GM04504 (cell line): ENCODE measurements at places on chromosomes 6 and 20.

DNA sequence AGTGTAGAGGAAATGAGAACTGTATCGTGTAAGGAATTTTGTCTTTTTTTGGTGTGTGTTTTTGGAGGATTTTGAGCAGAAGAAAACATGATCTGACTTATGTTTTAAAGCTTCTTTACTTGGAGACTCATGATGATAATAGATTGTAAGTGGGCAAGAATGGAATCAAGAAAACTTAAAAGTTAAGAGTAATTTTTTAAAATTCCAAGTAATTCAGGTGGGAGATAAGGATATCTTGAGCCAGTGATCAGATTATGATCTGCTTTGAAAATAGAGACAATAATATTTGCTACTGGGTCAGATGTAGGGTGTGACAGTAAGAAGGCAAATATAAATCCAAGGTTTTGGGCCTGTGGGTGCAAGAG, 734 bp downstream of the ZSCAN26 start:
- no peak for DNase-seq

GRCh38 chr20:17320456-17320855, 93.6 kb downstream of the PCSK2 start:
- DNase-seq = no peak

- DNase-seq = peak; percentile 5
Observed at GRCh38 chr6:143005816-143006215, 54.9 kb upstream of the AIG1 start.

GRCh38 chr20:1468117-1468624, 1.5 kb upstream of the NSFL1C start:
- no peak for DNase-seq

- DNase-seq = peak; percentile 56
Observed at GRCh38 chr6:56899311-56899710, 55.6 kb upstream of the BEND6 start.

GRCh38 chr6:29995340-29995777, 53.0 kb downstream of the HLA-A start:
- no peak for DNase-seq

DNA sequence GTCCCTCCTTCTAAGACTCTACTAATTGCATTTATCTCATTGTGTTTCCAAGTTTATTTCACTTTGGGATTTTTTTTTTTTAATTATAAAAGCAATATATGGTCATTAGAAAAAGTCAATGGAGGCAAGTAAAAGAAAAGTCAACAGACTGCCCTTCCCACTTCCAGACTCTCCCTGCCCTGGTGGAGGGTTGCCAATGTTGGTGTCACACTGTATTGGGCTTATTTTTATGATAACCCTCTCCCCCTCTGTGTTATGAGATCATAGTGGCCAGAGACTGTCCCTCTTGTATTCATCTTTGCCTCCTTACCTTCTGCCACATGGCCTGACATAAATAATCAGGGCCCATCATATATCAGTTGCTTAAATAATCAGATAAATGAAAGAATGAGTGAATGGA, 63.4 kb downstream of the LRRC1 start:
- DNase-seq = no peak
